T1000 (cell line): ENCODE measurements at places on chromosomes 7 and 10.

DNA sequence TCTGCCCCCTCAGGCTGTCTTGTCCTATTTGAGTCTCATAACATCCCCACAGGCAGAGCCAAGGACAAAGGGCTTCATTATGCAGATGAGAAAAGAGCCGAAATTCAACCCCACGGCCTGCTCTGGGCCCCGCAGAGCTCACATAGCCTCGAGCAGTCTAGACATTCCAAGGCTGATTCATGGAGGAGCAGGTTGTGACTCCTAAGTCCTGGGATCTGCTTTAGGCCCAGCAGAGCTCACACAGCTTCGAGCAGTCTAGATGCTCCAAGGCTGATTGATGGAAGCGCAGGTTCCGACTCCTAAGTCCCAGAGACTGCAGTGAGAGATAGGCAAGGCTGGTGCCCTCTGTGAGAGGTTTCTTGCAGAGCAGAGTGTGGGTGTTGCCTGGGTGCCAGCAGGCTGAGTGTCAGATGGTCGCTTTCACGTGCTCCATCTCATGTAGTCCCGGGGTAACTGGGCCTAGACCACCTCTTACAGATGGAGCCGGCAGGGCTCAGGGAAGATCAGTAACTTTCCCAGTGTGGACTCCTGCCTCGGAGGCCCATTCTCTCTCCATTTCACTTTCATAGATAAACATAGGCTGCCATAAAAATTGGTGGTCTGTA lies 436.1 kb upstream of the FOXK1 start:
- DNase-seq, result peak; percentile 76

DNA sequence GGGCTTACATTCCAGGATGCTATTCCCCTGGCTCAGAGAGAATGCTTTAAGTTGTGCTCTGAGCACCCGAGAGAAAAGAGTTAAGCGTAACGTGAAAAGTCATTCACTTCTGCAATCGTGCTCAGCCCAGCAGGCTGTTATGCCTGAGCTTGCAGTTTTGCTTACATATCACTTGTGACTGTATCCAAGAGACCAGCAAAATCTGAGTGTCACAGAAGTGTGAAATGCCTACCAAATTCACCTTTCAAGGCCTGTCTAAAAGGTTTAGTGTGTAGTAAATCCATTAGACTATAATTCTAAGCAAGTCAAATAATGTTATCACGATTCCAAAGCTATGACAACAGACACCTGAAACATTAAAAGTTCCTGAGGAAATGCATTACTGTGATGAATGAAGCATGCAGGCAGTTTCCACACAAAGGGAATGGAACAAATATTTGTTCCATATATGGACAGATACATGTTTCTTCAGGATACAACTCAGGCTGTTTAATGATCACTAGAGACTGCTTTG lies 20.1 kb downstream of the ITGB1 start:
- no peak for DNase-seq

DNA sequence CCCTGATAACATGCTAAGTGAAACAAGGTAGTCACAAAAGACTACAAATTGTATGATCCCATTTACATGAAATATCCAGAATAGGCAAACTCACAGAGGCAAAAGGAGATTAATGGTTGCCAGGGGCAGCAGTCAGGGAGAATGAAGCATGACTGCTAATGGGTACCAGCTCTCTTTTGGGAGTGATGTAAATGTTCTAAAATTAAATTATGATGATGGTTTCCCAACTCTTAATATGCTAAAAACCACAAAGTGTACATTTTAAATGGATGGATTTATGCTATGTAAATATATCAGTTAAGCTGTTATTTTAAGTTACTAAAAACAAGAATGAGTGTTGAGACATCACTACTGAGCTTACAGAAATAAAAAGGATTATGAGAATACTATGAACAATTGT lies 12.6 kb downstream of the CYP51A1 start:
- DNase-seq, result no peak

- DNase-seq, result no peak
These were observed 582.2 kb downstream of the SORCS1 start for GRCh38 chr10:106582291-106582690.

- DNase-seq, result no peak
These were observed 225.5 kb downstream of the SFMBT2 start for GRCh38 chr10:7185367-7185690.

- no peak for DNase-seq
These were observed 378.0 kb upstream of the PODXL start for GRCh38 chr7:131934452-131934851.

- peak; percentile 62 for DNase-seq
These were observed 64.1 kb upstream of the PDZD8 start for GRCh38 chr10:117439243-117439912.

DNA sequence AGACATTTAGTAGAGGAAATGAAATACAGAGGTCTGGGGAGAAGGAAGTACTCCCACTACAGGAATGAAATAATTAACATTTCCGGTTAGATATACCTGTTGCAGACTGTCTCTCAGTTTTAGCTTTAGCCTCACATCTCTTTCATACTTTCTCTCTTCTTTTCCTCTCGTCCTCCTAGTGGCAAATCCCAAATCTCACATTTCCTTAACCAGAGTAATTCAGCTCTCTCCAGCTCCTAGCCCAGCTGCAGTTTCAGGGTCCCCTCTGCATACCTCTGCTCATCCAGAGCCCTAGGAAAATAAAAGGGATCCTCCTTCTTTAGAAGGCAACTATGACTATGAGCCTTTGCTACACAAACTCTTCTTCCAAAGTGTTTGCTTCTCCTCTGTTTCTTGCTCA lies 643.2 kb downstream of the PHTF2 start:
- no peak for DNase-seq
